HepG2 (cell line): ENCODE measurements at places on chromosomes 12 and 14. TPM values are rescaled to one million over a fixed set of nuclear protein-coding genes. Genes with fewer than 3 reads are reported as not detected.

The COL2A1 gene
- total RNA-seq: 9.2 and 38.3 TPM in 2 replicates

The KLRD1 gene
- not detected in 2 replicates for total RNA-seq

DNA sequence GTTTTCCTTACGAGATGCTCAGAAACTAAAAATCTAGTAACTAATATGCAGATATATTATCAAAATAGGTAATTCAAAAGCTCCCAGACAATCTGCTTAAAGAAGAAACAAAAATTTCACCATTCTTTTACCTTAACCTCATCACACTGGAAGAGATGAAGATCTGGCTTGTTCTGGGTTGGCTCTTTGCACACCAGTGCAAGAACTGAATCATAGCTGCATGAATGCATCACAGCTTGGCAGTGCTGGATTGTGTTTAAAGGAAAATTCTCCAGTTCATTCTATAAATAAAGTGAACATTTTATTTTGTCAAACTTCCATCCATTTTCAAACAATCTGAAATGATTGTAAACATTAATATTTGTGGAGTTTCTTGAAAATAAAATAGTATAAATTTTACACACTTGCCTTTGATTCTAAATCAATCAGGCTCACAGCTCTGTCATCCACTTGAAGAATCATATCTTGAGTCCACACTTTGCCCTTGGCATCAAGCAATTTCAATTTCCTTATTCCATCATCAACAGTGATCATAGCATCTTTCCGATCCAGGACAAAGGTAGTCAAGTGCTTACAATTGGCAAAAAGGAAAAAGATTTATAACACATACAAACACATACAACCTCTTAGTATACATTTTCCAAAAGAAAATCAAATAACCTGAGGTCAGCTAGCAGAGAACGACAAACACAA, 119.8 kb downstream of the EPS8 start:
- H3K36me3 ChIP-seq: peaks cover 4% of the 10 kb centered on the region; the same call in 1 of the 2 replicates
- no peaks in the 10 kb centered on the region for H3K4me1 ChIP-seq
- no peaks in the 10 kb centered on the region for H3K27me3 ChIP-seq
- no peak overlapping the region for H3K27ac ChIP-seq
- no peak for DNase-seq

DNA sequence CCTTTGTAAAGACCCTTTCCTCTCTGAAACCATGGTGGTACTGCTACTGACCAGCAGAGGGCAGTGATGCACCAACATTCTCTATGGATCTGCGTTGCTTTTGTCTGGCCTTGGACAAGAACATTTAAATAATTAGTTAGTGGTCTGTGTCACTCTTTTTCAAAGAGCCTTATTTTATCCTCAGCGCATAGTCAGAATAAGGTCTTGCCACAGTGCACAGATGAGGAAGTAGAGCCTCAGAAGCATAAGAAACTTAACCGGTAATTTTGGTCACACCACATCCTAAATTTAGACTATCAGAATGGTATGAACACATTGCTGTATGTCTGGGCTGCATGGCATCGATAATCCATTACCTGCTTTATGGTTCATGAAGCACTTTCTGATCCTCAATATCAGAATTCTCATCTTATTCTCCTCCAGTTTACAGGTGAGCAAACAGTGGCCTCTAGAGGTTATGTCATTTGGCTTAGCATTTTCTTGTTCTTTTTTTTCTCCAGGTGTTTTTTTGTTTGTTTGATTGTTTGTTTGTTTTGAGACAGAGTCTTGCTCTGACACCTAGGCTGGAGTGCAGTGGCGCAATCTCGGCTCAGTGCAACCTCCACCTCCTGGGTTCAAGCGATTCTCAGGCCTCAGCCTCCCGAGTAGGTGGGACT, 23.7 kb upstream of the IFT81 start:
- no peaks in the 10 kb centered on the region for H3K36me3 ChIP-seq
- no peak overlapping the region for H3K27ac ChIP-seq
- peaks cover 62% of the 10 kb centered on the region for H3K4me1 ChIP-seq
- peak overlapping the region; percentile 22 for H3K4me3 ChIP-seq
- no peaks in the 10 kb centered on the region for H3K27me3 ChIP-seq

DNA sequence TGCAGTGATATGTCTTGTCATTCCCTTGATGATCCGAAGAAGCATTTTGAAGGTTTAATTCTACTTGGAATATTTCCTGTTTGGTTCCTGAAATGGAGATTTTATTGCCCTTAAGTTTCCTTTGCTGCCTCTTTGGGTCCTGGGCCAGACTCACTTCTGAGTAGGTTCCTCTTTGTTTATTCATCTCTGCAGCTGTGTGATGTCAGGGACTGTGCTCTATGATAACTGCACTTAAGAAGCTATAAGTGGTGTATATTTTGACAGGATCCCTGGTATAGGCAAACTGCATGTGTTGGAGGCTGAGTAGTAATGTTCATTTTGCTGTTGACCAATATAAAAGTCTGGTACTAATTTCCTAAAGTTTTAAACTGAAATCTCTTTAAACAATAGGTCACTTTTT, at the start of gene KLRC4:
TSS of gene KLRC4 (minus strand) at position 366 of the 400 bp plus-strand sequence. CDS start at position 184, 182 bp downstream.
- H3K27ac ChIP-seq: no peak within 1 kb of the TSS
- no peaks in the 10 kb centered on the region for H3K27me3 ChIP-seq
- DNase-seq: no peak

DNA sequence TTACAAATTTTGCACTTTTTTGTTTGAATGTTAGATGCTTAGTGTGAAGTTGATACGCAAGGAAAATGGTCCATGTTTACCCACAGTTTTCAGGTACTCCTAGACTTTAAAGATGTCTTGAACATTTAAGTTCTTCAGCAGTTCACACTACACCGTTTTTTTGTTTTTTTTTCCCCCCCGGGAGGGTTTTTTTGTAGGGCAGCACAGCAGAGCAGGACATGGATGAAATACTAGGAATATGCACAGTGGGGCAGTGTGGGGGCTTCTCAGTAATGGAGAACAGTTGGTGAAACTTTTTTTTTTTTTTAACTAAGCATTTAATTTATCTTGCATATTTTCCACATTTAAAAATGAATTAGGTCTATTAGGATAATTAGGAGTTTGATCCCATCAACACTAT, 4.9 kb downstream of the RAN start:
- DNase-seq: no peak
- no peak overlapping the region for H3K4me3 ChIP-seq
- peaks cover 11% of the 10 kb centered on the region for H3K36me3 ChIP-seq
- H3K27me3 ChIP-seq: peaks cover 9% of the 10 kb centered on the region; the same call in 1 of the 3 replicates
- H3K4me1 ChIP-seq: peaks cover 75% of the 10 kb centered on the region

GRCh38 chr12:19642345-19642744, 203.1 kb downstream of the AEBP2 start:
- no peak overlapping the region for H3K4me3 ChIP-seq
- no peak for DNase-seq
- no peak overlapping the region for H3K27ac ChIP-seq
- H3K36me3 ChIP-seq: no peaks in the 10 kb centered on the region

DNA sequence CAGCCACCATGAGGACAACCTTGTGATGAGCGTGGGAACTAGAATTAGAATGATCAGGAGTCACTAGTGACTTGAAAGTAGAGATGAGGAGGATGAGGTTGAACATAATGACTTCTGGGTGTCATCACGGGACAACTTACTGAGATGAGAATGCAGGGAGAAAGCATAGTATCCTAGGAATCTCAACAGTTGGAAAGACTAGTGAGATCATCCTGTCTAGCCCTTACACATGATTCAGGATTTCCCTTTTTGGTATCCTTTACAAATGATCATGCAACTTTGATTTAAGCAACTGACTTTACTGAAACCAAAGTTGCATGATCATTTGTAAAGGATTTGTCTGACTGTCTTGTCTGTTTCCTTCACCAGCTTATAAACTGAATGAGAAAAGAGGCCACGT, 51.8 kb upstream of the HIF1A start:
- H3K4me3 ChIP-seq: no peak overlapping the region
- peaks cover 18% of the 10 kb centered on the region; the same call in 2 of the 3 replicates for H3K27me3 ChIP-seq
- no peak overlapping the region for H3K27ac ChIP-seq
- H3K4me1 ChIP-seq: no peaks in the 10 kb centered on the region
- no peaks in the 10 kb centered on the region for H3K36me3 ChIP-seq

DNA sequence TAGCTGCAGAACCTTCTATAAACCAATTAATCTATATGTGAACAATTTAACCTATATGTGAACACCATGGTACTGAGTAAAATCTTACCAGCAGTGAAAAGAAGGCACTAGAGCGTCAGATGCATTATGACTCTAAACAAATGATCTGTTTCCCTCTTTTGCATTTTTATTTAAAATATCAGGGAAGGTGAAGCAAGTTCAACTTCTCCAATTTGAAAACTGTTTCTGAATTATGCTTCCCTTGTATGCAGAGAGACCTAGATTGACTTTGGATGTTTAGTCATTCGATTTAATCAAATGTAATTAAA, 80.9 kb downstream of the DAD1 start:
- no peak overlapping the region for H3K4me3 ChIP-seq
- H3K4me1 ChIP-seq: no peaks in the 10 kb centered on the region
- no peak for DNase-seq
- H3K27ac ChIP-seq: no peak overlapping the region
